ENCODE measurements at places on chromosomes 12 and 14. TPM values are rescaled to one million over a fixed set of nuclear protein-coding genes. Genes with fewer than 3 reads are reported as not detected.

DNA sequence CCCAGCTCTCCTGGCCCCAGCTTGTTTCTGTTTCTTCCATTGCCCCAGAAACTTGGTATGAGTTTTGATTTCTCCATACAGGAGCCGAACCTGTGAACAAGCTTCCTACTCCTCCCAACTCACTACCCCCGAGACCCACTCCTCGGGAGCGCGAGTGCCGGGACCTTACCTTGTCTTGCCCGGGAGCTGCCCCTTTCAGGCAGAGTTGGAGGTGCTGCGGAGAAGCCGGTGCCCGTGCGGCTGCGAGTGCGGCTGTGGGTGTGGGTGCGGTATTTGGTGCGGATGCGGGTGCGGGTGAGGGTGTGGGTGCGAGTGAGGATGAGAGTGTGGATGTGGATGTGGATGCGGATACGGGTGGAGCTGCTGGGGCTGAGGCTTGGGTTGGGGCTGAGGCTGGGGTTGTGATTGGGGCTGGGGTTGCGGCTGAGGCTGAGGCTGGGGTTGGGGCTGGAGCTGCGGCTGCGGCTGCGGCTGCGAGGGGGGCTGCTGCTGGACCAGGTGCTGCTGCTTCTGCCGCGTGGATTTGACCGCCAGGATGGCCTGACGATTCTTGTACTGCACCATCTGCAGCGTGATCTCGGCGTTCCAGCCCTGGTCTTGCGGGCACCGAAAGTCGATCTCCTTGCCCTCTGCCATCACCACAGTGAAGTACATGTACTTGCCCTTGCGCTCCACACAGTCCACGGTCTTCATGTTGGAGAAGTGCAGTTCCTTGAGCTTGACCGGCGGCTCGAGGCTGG lies 1.1 kb downstream of the PHLDA1 start:
- peak; percentile 66 for DNase-seq

GRCh38 chr14:68862954-68863594 lies 70.2 kb upstream of the ZFP36L1 start:
- DNase-seq, result peak; percentile 88

IRAK3 gene
- 0.28 TPM for total RNA-seq

TAS2R10 gene
- 0.10 TPM for total RNA-seq

DPPA3 gene
- total RNA-seq, result 3.0 TPM

Measured in H7 (cell line).